ENCODE measurements at places on chromosomes 11 and 22.

DNA sequence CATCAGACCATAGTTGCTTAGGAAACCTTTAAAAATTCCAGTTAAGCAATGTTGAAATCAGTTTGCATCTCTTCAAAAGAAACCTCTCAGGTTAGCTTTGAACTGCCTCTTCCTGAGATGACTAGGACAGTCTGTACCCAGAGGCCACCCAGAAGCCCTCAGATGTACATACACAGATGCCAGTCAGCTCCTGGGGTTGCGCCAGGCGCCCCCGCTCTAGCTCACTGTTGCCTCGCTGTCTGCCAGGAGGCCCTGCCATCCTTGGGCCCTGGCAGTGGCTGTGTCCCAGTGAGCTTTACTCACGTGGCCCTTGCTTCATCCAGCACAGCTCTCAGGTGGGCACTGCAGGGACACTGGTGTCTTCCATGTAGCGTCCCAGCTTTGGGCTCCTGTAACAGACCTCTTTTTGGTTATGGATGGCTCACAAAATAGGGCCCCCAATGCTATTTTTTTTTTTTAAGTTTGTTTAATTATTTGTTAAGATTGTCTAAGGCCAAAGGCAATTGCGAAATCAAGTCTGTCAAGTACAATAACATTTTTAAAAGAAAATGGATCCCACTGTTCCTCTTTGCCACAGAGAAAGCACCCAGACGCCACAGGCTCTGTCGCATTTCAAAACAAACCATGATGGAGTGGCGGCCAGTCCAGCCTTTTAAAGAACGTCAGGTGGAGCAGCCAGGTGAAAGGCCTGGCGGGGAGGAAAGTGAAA lies 73.4 kb downstream of the NCAPD3 start:
- no peak for DNase-seq

GRCh38 chr11:19602406-19602805 lies 110.2 kb upstream of the NAV2 start:
- DNase-seq, result no peak

DNA sequence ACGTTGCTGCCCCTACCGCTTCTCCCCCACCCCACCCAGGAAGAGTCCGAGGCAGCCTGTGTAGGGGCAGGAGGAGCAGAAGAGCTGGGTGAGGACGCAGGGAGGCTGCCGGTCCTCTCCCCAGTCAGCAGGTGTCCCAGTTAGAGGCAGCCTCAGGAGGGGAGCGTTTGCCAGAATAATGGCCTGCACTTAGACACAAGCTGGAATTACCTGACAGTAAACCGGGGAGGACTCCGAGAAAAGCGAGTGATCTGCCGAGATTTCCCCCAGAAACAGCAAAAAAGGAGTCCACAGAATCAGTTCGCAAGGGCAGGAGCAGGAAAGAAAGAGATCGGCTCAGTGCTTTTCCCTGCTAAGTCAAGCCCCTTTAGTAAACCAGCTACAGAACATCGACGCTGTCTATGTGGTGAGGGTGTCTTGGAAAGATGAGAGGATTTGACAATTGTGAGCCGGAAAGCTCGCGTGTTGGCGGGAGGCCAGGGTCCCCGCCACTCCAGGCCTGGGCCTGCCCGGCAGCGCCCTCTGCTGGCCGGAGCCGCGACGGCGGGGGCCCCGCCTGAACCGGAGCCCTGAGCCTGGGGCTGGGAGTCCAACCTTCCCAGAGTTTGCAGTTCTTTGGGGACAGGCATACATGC lies 17.7 kb upstream of the THRSP start:
- DNase-seq, result peak; percentile 53

GRCh38 chr11:79488286-79488685 lies 47.5 kb upstream of the TENM4 start:
- no peak for DNase-seq

Measured in activated naive CD8-positive, alpha-beta T cell treated with anti-CD3 and anti-CD28 coated beads, Interleukin-2, amount 50 U/mL, for 16 hours (primary cell).